ENCODE measurements at places on chromosomes 1 and 21.

DNA sequence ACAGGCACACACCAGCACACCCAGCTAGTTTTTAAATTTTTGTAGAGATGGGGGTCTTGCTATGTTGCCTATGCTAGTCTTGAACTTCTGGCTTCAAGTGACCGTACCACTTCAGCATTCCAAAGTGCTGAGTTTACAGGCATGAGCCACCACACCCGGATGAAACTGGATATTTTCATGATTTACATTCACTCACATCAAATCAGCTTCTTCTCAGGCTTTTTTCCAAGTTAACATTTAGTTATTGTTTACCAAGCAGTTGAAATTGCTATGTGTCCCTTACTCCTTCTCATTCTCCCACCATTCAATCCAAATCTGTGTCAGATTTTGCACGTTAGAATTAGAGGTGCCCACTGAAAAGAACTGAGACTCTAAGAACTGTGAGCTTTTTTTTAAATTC, 18.4 kb downstream of the RIT1 start:
- DNase-seq: peak; percentile 79

DNA sequence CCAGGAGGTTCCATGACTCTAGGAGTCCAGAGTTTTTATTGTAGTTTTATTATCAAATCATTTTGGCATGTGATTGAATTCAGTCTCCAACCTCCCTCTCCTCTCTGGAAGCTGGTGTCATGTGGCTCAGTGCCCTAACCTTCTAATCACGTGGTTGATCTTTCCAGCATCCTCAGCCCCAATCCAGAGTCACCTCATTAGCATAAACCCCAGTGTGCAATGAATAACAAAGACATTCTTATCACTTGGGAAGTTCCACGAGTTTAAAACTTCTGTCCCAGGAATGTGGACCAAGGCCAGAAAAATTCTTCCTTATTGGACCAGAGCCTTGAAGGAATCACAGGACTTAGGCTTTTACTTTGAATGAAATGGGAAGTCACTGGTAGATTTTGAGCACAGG, 52.2 kb downstream of the KIRREL1 start:
- peak; percentile 40 for DNase-seq

DNA sequence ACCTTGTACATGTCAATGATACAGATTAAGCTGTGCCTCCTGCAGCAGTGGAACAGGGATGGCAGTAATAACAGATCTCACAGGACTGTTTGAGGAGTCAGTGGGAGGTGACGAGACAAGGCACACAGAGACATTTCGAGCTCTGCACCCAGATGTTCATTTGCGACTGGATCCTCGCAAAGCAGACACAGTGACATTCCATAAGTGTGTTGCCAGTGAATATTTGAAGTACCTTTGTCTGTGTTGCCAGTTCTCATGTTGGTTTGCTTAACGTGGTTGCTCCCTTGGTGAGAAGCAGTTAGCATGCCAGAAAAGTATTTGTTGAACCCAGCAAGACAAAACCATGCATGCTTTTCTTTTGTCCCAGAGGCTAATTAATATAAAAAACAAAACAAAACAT, 67.0 kb downstream of the NID1 start:
- no peak for DNase-seq

DNA sequence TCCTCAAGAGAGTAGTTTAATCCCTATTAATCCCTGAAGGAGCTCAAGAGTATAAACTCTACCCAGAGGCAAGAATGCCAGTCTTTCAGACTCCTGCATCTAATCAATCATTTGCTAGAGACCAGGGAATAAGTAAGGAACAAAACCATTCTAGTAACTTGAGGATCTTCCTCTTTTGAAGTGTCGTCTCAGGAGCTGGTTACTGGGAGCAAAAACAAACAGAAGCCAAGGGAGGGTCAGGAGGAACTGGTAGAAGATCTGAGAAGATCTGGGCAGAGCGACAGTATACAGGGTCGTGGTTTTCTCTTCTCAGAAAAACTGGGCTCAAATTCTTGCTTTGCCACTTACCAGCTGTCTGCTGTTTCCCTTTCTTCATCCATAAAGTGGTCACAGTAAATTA, 69.3 kb downstream of the RPS6KA1 start:
- DNase-seq: no peak

DNA sequence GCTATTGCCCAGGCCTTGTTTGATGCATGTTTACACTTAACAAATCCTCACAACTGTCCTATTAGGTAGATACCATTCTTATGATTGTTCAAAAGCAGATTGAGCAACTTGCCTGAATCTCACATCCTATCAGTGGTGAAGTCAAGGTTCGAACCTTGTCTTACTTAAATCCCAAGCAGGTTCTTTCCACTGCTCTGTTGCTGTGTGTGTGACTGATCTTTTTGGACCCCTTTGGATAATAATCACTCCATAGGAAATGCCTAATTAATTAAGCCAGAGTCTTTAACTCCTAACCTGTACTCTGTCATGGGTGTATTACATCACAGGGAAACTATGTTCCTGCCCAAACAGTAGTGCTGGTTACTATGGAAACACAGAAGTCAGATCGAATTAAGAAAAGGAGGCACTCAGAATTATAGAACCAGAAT, 84.2 kb downstream of the SPATA46 start:
- peak; percentile 38 for DNase-seq

DNA sequence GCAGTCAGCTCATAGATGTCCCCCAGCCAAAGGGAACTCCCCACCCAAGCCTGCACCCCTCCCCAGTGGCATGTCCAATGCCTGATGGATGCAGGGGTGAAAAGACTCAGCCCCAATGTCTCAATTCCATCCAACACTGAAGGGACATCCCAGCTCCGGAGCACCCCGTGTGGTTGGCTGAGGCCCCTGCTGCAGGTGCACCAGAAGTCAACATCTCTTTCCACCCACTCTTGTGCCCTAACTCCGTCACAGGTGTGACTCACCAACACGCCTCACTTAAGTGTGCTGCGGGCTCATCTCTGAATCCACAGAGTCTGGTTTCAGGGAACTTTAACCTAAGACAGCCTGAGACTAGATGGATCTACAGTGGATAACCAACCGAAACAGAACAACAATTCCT, 40.9 kb upstream of the ZBTB18 start:
- peak; percentile 34 for DNase-seq

DNA sequence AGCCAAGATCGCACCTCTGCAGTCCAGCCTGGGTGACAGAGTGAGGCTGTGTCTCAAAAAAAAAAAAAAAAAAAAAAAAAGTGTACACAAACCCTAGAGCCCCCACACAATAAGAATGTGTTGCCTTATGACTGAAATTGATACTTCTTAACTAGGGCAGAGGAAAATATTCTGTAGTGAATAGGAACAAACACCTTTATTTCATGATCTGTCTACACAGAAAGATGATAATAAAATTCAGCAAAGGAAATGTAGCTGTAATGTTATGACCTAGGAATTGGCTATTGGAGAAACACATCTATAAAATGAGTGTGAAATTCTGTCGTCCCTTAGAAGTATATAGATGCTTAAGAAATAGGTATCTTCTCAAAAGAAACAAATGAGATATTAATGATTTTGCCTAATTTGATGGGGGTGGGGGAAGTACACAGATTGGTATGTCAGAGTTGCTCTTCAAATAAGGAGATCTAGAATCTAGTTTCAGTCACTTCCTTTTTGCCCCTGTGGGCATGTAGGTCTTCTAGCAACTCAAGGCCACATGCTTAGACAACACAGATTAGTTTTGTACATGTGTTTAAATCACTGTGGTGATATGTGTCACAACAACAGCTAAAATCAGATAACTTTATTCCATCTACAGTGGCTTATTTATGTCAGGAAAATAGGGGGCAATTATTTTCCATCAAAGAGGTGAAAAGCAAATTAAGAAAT, 10.7 kb upstream of the GPR25 start:
- DNase-seq: no peak

DNA sequence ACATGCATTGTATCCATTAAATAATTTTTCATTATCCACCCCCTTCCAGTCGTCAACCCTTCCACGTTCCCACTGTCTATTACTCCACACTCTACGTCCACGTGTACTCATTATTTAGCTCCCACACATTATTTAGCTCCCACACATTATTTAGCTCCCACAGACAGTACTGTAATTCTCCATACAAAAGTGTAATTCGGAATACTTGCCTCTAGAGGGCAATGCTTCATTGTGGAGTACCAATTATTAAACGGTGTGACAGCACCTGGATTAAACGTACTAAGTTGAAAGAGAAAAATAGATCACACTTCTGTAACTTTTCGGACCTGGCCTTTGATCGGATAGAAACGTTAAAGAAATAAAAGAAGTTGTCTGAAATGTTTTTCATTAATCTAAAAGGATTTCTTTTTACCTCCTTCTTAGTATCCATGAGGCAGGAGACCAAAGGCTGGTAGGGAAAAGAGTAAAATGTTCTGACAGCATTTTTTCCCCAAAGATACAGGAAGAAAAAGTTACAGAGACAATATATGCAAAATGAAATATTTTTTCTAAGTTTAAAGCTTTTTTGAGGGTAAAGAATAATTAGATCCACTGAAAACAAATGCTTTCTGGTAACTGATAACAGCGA, 99.2 kb downstream of the LHX8 start:
- peak; percentile 15 for DNase-seq

DNA sequence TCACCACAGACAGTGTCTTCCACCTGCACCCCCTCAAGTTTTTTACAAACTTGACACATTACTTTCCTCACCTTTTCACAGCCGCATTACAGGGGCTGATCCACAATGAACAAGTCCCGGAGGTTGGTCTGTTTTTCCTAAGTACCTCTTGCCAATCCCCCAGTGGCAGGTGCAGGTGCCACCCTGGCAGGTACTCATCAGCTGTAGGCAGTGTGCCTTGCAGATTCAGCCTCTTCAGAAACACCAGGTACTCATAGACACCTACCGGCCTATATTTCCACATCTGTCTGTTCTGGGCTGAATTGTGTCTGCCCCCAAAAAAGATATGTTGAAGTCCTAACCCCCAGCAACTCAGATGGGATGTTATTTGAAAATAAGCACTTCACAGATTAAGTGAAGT, 81.4 kb upstream of the CNIH3 start:
- DNase-seq: no peak

- DNase-seq: no peak
These were observed 38.7 kb downstream of the GPR161 start for GRCh38 chr1:168097921-168098528.

GRCh38 chr1:80154176-80154575, 1147.6 kb upstream of the ADGRL4 start:
- peak; percentile 0 for DNase-seq

DNA sequence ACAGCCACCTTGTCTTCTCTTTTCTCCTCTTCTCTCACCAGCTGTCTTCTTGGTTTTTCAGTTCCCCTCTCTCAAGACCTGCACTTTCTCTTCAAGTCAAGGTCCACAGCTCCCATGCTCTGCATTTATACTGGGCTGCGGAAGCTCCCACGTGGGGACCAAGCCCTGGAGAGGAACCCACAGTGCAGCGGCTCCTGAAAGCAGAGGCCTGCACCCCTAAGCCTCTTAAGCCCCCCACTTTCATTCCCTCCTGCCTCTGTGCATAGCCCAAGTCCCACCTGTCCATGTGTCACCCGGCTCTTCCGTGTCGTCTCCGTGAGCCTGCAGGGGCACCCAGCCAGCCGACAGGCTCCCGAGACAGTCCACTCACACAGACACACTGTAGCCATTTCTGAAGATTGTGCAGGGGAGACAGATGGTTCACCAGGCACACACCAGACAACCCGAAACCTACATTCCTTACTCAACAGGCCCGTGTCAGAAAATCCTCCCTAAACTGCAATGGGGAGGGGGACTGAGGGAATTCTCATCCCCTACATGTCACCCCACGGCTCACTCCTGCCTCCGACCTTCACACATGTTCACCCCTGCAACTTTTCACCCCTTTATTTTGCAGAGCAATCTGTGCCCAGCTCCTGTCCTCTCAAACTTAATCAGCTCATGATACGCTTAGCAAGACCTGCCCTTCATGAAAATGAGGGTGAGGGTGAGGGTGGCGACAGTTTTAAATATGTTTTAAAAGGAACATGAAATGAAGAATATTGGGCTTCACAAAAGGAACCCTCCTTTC, 6.3 kb downstream of the MX2 start:
- no peak for DNase-seq

- DNase-seq: peak; percentile 87
These were observed 484 bp upstream of the RHOC start for GRCh38 chr1:112707221-112708001.

DNA sequence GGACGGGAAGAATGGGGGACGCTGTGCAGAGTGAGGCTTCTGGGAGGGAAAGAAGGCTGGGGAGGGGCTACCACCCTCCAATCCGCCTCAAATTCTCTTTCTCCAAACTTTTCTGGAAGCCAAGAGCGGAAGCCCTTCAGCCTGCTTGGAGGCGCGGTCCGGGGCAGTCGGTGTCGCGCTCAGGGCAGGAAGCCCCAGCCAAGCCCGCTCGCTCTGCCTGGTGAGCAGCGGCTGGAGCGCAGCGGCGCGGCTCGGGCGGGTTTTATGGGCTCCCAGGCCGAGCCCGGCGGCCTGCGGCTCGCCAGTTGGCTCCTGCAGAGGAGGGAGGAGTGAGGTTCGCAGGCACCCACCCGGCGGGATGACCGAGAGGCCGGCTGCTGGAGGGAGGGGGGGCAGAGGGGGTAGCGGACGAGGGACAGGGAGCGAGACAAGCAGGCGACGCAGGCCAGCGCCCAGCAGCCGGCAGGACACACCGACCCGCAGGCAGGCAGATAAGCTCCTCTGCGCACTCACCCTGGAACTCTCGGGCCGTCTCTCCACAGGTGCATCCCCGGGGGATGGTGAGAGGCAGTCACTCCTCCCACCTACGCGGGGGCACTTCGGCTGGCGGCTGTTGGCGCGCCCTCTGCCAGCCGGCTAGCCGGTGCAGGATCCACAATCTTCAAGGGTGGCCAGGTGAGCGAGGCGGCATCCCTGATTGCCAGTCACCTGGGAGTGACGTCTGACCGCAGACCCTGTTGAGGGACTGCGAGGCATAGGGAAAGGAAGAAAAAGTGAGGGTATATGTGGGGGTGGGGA, at the start of gene AVPR1B:
TSS of gene AVPR1B (minus strand) at position 238 of the 798 bp plus-strand sequence. CDS start 498 bp downstream, outside the sequence.
- peak; percentile 16 for DNase-seq

DNA sequence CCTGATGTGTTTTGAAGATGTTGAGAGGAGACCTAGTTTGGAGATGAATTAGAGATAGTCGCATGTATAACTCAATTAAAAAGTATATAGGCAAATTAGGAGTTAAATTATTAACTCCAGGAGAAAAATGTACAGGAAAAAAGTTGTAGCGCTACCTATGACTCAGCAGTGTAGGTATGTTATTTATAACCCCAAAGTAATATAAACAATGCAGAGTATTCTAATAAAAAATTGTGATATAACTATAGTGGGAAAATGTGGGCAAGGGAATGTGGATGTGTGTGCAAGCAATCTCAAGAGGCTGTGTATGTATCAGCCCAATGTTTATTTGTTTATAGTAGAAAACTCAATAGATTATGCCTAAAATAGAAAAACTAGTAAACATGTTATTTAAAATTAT, 144.5 kb downstream of the BRINP2 start:
- DNase-seq: peak; percentile 10

- DNase-seq: no peak
These were observed 133.1 kb upstream of the PTBP2 start for GRCh38 chr1:96588416-96588995.
